ENCODE measurements at places on chromosomes 2 and 18. TPM values are rescaled to one million over a fixed set of nuclear protein-coding genes. Genes with fewer than 3 reads are reported as not detected.

NCL gene
- 174 TPM for total RNA-seq

CCDC85A gene
- 8.2 TPM for total RNA-seq

CD8B gene
- 0.23 TPM for total RNA-seq

IL36RN gene
- total RNA-seq, result not detected

GRCh38 chr2:160368988-160369930, 124.3 kb downstream of the RBMS1 start:
- no peak for DNase-seq

- DNase-seq, result no peak
These were observed 149.0 kb upstream of the CDH7 start for GRCh38 chr18:65601775-65602174.

GRCh38 chr18:37935086-37935485, 369.5 kb upstream of the CELF4 start:
- no peak for DNase-seq

GRCh38 chr2:96239745-96240264, 26.0 kb downstream of the TMEM127 start:
- no peak for DNase-seq

DNA sequence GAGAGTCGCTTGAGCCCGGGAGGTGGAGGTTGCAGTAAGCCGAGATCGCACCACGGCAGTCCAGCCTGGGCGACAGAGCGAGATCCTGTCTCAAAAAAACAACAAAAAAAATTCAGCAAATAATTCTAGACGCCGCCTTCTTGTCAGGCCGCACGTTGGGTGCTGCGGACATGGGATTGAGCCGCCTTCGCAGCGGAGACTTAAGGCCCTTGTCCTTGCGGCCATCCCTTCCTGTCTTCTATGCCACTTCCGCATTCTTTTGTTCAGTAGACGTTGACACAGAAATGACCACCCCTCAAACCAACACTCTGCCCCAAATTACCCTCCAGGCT, 15.8 kb downstream of the PTPN18 start:
- DNase-seq, result no peak

All from gastrocnemius medialis (tissue), 4 donors.